ENCODE measurements at places on chromosomes 12 and 14.

DNA sequence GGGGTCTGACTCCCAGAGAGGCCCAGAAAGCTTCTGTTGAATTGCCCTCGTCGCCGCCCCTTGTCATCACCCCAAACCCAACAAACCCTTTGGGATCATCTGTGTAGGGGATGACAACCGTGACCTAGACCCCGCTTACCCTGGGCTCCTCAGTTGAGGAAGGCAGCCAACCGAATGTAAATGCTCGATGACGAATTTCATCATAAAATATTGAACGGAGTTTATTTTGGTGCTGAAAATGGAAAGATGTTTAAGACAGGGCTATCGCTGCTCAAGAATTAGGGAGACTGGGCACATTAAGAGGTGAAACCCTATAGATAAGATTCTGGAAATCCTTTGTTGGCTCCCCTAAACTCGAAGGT, 512 bp downstream of the ACTR10 start:
- no peak for DNase-seq

DNA sequence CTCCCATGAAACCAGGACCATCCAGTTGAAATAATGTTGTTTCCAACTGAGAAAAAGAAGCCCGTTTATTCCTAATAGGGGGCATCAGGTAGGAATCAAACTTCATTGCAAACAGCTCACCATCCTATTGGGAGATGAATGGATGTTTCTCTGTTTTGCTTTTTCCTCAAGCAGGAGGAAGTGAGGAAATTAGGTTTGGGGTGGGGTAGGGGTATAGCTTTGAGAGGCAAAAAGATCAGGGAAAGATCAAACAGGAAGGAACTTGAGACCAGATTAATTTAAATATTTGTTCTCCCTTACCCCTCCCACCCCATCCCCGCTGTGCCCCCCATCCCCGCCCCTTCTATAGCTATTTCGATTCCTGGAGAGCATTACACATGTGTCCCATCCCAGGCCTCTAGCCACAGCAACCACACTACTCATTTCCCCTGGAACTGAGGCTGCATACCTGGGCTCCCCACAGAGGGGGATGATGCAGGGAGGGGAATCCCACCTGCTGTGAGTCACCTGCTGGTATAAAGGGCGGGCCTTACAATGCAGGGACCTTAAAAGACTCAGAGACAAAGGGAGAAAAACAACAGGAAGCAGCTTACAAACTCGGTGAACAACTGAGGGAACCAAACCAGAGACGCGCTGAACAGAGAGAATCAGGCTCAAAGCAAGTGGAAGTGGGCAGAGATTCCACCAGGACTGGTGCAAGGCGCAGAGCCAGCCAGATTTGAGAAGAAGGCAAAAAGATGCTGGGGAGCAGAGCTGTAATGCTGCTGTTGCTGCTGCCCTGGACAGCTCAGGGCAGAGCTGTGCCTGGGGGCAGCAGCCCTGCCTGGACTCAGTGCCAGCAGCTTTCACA, at the start of gene IL23A:
IL23A (plus strand) TSS at position 577 of the 850 bp plus-strand sequence; CDS start at position 738, 161 bp downstream.
- no peak for DNase-seq

GRCh38 chr14:101997429-101998336, 33.3 kb downstream of the DYNC1H1 start:
- no peak for DNase-seq

- DNase-seq = no peak
These were observed 25.1 kb downstream of the ZNF268 start for GRCh38 chr12:133206390-133206789.

DNA sequence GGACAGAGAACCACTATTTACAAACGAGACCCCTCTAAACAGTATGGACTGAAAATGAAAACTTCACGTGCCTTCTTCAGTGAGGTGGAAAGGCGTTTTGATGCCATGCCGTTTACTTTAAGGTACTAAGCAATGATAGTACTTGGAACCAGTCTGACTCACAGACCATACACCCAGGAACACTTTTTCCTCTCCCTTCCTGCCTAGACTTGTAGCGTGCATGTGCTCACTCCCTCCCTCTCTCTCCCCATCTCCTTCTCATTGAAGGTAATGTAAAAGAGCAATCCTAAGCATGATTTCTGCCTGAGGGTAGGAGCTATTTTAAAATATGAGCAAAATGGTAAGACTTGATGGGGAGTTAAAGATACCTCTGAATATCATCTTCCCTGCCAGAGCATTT, 5.9 kb upstream of the RPL41 start:
- no peak for DNase-seq

DNA sequence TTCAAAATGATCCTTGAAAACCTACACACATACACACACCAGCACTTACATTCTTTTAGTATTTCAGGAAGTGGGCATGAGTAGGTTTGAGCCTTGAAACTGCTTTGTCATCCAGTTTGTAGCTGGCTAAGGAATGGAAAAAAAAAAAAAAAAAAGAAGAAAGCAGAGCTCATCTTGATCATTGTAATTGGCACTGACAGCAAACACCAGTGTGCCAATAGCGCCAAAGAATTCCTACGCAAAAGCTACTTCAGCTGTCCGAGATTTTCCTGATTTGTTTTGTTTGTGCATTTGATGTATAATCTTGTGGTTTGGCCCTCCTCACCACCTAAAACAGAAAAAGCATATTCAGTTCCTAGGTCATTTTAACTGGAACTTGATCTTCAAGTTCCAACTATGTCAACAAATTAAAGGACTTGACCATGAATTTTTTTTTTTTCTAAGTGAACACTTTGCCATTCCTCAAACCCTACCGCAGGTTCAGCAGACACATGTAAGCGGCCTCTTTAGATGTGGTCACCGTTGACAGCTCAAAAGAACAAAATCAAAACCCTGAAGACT, 57.3 kb downstream of the FLRT2 start:
- DNase-seq = no peak

DNA sequence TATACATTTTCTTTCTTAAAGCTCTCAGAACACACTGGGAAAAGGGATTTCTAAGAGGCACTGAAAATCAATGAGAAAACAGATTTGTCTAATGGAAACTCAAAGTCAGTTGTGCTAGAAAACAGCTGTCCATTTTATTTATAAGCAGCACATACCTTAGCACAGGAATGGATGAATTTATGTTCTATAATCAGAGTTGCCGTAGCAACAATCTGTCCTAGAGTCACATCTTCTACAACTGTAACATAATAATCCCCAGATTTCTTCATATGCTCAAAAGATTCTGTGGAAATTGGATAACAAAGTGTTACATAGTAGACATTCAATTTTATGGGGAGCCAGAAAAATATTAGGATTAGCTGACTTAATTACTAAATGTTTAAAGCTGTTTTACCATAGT, 9.8 kb downstream of the GNPNAT1 start:
- DNase-seq = no peak

- DNase-seq = no peak
These were observed 594 bp downstream of the ARHGDIB start for GRCh38 chr12:14960548-14961465.

GRCh38 chr12:31019976-31020375, 53.7 kb upstream of the DDX11 start:
- DNase-seq = no peak

- DNase-seq = peak; percentile 31
These were observed 118.9 kb downstream of the VEZT start for GRCh38 chr12:95336387-95337067.

GRCh38 chr14:35046751-35047536, 872 bp downstream of the FAM177A1 start:
- no peak for DNase-seq

GRCh38 chr14:64758691-64759554, 54.7 kb downstream of the PLEKHG3 start:
- peak; percentile 94 for DNase-seq

GRCh38 chr12:9698681-9699080, 29.2 kb downstream of the CLEC2D start:
- no peak for DNase-seq

DNA sequence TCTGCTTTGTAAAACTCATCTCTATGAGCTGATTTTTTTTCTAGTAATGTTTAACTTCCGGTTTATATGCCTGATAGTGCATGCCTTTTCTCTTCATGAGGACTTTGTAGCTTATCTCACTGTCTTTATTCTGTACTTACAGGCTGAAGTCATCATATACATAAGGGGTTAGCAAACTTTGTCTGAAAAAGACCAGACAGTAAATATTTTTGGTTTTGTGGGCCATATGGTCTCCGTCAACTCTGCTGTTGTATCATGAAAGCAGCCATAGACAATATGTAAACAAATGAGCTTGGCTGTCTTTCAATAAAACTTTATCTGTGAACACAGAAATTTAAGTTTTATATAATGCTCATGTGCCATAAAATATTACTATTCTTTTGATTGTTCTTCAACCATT, 172.1 kb downstream of the GXYLT1 start:
- DNase-seq = no peak

GRCh38 chr12:53201639-53202038, 5.4 kb downstream of the ITGB7 start:
- no peak for DNase-seq

DNA sequence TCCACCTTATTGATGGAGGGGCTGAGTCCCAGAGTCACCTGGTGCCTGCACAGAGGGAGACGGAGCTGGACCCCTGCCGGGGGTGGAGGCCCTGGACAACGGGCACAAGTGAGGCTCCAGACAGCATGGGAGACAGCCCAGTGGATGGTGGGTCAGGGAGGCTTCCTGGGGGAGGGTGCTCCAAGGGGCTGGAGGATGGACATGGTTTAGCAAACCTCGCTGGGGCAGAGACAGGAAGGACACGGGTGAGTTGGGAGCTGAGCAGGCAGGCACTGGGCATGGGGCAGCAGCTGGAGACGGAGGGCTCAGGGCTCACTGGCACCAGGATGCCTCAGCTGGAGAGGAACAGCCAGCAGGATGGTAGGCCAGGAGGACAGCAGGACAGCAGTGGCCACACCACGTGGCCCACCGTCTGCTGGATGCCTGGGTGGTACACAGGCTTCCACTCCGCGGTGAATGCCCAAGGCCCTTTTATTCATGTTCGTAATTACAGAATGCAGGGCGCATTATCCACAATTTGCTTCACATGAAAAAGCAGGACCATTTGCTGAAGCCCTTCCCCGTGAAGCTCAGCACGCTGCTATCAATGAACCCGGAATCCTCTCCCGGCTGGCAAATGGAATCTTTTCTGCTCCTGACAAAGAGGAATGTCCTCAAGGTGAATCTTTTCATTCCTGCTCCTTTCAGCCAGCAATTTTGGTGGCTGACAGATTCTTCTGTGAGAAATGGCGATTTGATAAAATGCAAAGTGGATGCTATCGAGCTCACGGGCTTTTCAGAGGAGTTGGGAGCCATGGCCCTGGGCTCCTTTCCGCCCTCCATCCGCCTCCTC, 138.1 kb upstream of the C14orf180 start:
- DNase-seq = no peak

DNA sequence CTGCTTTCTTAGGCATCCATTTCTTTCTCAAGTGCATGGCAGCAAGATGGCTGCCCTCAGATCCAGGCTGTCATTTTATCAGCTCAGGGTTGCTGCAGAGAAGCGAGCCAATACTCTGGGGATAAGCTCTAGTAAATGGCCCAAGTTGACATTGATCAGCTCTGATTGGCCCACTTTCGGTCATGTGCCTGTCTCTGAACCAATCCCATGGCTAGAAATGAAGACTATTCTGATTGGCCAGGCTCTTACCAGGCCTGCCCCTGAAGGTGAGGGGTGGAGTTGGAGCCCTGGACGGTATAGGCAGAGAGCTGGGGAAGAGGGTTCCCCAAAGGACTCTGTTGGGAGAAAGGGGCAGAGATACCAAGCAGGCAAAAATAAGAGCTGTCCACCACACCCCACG, 41.4 kb downstream of the MYO1H start:
- DNase-seq = no peak

DNA sequence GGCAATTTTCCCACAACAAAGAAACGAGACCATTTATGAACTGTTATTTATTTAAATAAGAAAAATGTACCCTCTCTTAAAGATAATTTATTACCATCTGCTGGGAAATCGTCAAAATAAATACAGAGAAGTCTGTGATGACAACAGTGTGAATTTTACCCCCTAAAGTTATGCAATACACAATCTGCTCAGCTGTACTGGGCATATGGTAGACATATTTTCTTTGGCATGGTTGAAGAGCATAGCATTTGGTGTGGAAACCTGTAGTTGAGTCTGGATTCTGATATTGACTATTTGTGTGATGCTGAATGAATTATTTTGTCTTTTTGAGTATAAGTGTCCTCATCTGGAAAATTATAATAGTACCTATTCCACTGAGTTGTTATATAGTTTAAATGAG, 60.0 kb downstream of the CFAP54 start:
- no peak for DNase-seq

- DNase-seq = peak; percentile 68
These were observed 285.3 kb downstream of the DPF3 start for GRCh38 chr14:72608391-72609204.

DNA sequence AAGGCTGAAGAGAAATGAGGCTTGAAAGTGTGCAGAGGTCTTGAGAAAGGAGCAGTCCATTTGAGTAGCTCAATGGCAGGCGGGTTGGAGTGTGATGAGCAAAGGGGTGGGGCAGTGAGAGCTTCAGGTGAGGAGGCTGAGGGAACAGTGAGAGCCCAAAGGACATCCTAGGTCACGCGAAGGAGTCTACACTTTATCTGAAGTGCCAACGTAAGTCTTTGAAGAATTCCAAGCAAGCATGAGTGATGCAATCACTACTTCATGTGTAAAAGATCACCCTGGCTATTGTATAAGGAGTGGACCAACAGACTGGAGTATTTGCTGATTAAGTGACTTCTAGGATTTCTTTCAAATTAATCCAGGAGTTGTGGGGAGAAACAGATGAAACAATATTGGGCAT, 159.9 kb upstream of the HIF1A start:
- DNase-seq = no peak

GRCh38 chr12:104520242-104520900, 63.6 kb downstream of the CHST11 start:
- DNase-seq = no peak

GRCh38 chr14:101631199-101631598, 69.9 kb downstream of the DIO3 start:
- no peak for DNase-seq

DNA sequence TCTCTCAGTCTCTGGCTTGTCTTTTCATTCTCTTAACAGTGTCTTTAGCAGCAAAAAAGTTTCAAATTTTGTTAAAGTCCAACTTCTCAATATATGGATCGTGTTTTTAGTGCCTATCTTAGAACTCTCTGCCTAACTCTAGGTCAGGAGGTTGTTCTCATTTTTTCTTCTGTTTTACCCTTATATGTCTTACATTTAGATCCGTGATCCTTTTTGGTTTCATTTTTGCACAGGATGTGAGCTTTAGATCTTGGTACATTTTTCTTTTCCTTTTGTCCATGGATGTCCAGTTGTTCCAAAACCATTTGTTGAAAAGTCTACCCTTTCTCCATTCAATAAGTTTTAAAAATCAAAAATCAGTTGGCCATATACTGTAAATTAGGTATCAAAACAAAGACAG, 6.8 kb downstream of the VRK1 start:
- no peak for DNase-seq

- DNase-seq = no peak
These were observed 58.2 kb downstream of the SETD3 start for GRCh38 chr14:99422228-99423010.

DNA sequence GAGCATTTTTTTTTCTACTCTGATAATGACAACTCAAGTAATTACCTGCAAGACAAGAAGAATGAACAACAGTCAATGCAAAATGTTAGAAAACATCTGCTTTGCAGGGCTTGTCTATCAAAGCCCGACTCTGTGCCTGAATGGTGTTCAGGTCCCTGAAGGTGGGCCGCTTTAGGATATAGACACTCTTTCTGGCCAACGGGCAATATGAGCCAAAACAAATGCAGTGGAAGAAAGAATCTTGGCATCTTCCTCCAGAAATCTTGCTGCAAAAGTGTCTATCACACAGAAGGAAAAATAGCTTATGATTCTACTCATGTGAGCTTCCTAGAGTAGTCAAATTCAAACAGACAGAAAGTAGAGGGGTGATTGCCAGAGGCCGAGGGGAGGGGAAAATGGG, 32.7 kb downstream of the FOS start:
- no peak for DNase-seq

GRCh38 chr12:24500831-24501230, 448.1 kb downstream of the BCAT1 start:
- DNase-seq = peak; percentile 79

All from COLO829 (cell line).